Thoracic aorta (tissue), 2 donors: ENCODE measurements at places on chromosomes 2 and 18. TPM values are rescaled to one million over a fixed set of nuclear protein-coding genes. Genes with fewer than 3 reads are reported as not detected.

Gene KIF1A
- 0.92 TPM for total RNA-seq

Gene POTEI
- total RNA-seq: not detected

Gene CXXC1
- 88.5 TPM for total RNA-seq

Gene IHH
- not detected for total RNA-seq

Gene AQP4
- not detected for total RNA-seq

Gene CTNNA2
- not detected for total RNA-seq

Gene GPR155
- total RNA-seq: 6.8 TPM

Gene CCDC150
- total RNA-seq: not detected

Gene CMPK2
- 31.1 TPM for total RNA-seq

Gene FAP
- 37.6 TPM for total RNA-seq

Gene TBR1
- not detected for total RNA-seq

Gene MYL12A
- 451 TPM for total RNA-seq

Gene INHBB
- 19.4 TPM for total RNA-seq

Gene BOLA3
- 21.1 TPM for total RNA-seq

Gene SKOR2
- total RNA-seq: not detected

Gene POU3F3
- total RNA-seq: 2.0 TPM

Gene ABCG8
- not detected for total RNA-seq

Gene HMSD
- not detected for total RNA-seq

Gene GKN1
- not detected for total RNA-seq

Gene PLB1
- 19.2 TPM for total RNA-seq

Gene ATP8B1
- total RNA-seq: 68.7 TPM

Gene SLC5A7
- total RNA-seq: not detected
